Epithelial cell of proximal tubule (primary cell): ENCODE measurements at places on chromosomes 4 and X. TPM values are rescaled to one million over a fixed set of nuclear protein-coding genes. Genes with fewer than 3 reads are reported as not detected.

TRAM1L1 gene
- total RNA-seq = 2.5 and 2.7 TPM in 2 replicates

GLRA2 gene
- not detected in 2 replicates for total RNA-seq

BRCC3 gene
- total RNA-seq = 9.1 and 16.3 TPM in 2 replicates

DNA sequence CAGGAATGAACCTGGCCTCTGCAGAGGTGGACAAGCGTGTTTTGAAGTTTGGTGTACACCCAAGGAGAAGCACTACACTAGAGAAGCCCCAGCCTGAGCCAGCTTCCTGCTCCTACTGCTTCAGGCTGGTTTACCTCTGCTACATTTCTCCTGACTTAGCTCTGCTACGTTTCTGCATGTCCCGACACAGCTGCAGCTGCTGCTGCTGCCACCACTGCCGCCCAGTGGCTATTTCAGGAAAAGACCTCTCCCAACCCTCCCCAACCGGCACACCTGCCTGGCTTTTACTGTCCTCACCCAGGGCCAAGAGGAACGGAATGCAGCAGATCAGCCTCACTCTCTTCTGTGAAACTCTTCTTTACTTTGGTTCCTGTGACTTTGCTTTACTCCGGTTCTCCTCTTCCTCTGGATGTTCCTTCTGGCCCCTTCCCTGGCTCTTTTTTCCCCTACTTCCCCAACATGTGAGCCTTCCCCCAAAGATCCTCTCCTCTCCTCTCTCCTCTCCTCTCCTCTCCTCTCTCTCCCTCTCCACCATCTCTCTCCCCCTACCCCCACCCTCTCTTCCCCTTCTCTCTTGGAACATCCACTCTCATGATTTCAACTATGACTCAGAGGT, 3.1 kb upstream of the P2RY4 start:
- no peak for DNase-seq

GRCh38 chrX:98114021-98114420, 1230.3 kb downstream of the RPA4 start:
- no peak for DNase-seq

GRCh38 chr4:119070301-119070700, 65.3 kb upstream of the MYOZ2 start:
- no peak for DNase-seq

- no peak for DNase-seq
Observed at GRCh38 chrX:123085311-123085940, 98.7 kb upstream of the GRIA3 start.

DNA sequence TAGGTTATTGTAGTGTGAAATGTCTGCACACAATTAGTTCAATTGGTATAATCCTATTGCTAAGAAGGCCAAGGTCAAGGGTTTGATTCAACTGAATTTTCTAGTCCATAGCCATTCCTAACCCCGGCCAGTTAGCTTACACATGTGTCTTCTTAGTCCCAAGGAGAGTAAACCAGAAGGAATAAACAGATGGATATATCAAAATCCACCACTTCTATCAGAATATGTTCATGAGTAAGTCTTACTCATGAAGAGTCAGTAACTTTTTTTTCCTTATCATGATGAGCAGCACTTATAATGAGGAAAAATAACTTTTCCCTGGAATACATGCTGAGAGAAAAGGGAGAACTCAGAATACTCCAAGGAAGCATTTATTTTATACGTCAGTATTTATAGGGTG, 9.5 kb downstream of the HHIP start:
- DNase-seq = no peak

DNA sequence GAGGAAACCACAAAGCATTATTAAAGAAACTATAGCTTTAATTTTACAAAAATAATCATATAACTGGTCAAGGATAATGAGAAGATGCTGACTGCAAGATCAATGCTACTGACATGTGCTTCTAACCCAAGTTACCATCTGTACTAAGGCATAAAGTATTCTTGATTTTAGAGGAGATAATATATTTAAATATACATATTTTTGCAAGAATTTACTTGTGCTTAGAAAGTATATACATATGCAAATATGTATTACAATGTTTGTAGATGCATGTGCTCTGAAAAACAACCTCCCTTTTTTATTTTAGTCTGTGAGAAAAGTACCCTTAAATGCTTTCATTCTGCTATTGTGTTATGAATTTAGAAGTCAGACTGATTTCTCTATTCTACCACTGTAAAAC, 740.7 kb upstream of the SLIT2 start:
- no peak for DNase-seq
